ENCODE measurements at places on chromosomes 1 and 21.

DNA sequence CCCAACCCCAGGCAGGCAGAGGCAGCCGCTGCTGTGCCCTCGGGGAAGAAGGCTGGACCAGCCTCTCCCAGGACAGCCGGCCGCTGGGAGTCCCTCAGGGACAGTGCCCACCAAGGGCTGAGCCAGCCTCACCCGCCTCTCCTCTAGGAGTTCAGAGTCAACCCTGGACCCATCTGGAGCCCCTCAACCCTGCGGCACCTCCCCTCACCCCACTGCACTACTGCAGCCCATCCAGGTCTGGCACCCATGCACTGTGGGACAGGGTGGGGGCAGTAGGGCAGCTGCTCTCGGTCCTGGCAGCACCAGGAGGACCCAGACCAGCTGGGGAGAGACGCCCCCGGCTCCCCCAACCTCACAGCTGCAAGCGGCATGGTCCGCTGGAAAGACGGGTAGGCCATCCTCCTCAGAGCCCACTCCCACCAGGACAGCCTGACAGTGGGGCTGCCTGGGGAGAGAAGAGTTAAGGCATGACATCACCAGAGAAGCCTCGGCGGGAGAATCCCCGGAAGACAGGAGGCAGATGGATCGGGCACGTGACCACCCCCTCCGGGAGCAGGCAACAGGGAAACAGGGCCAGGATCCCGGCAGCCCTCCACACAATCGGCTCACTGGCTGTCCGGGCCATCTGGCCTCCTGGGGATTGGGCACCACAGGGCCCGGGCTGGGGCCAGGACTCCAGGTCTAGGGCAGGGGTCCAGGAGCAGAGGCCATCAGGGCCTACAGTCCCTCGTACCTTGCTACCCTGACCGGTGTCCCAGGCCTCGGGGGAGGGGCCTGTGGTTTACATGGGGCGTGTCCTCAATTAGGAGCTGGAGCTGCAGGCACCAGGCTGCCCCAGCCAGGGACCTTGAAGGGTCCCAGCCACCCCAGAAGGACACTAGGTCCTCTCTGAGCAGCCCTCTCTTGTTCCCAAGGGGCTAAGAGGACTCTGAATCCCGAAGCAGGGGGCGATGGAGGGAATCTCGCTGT, 3.1 kb downstream of the ACAP3 start:
- DNase-seq, result no peak

DNA sequence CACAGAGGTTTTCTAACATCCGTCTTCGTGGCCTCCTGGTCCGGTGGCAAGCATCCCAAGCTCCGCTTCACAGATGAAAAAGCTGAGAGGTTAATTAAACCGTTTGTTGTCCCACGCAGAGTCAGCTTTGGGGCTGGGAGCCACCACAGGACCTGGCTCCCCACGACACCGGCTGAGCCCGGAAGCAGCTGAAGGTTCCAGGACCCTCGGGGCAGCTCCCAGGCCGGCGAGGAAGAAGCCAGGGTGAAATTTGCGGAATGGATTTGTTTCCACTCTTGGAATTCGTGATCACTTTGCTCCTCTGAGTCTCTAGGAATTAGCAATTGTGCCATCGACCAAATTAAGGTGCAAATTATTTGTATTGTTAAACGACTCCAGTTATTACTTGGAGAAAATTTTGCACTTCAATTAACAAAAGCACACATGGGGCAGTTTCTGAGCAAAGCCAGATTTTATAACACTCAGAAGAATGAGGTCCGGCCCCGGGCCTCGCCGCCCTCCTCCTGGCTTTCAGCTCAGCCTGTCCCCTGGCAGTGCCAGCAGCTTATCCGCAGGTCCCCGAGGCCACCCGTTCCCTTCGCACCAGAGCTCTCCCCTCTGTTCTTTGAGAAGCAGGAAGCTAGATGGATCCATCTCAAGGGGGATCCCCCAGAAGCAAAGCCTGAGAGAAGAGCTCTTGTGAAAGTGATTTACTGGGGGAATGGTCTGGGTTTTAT, 69.1 kb downstream of the SIK1 start:
- no peak for DNase-seq

GRCh38 chr1:78497201-78497600, 6.4 kb downstream of the PTGFR start:
- no peak for DNase-seq

DNA sequence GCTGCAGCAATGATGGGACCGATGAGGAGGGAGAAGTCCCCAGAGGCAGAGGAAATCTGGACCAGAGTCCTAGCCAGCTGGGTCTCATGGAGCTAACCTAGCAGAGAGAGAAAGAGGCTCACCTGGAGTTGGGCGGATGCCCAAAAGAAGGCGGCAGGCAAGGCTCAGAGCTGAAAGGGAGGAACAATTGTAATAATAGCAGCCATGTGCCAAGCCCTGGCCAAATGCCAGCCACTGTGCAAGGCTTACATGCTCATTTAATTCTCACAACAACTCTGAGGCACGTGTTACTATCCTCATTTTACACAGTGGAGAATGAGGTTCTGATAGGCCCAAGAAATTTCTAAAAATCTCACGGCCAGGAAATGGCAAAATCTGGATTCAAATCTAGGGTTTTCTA, 50.0 kb upstream of the ZNF648 start:
- DNase-seq, result no peak

DNA sequence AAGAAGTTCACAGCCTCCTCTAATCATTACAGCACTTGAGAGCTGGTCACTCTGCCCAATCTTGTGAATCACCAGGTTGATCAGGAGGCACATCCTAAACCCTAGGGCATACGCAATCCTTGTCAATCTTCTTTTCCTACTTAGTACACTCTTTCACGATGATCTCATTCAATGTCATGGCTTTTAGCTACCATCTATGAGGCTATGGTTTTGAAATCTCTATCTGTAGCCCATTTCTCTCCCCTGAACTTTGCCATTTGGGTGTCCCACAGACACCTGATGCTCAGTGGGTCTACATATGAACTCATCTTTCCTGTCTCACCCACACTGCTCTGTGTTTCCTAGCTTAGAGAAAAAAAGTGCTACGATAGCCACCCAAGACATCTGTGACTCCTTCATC, 1.9 kb upstream of the MED18 start:
- no peak for DNase-seq
